ENCODE measurements at places on chromosomes 16 and 17.

DNA sequence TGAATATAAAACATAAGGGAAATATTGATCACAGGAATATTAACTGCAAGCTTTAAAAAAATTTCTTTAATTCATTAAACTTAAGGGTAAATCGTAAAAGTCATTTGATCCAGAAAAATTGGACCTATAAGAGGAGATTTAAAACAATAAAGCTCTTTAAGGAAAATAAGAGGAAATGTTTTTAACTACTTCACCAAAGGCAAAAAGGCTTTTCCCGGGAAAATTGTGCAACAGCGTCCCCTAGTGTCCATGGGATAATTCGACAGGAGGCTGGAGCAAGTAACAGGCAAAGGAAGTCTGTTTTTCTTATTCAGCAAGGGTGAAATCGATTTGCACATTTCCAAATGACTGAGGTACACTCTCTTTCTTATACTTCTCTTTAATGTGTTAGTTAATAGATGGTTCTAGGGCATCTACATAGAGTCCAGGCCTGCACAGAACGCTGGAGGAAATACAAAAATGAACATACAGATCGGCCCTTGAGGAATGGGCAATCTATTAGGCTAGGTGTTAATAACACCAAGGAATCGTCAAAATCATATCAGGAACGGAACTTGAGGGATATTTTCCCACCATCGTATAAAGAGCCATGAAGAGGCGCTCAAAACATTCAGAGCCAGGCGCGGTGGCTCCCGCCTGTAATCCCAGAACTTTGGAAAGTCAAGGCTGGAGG, 61.4 kb downstream of the ZNF18 start:
- no peak for DNase-seq

DNA sequence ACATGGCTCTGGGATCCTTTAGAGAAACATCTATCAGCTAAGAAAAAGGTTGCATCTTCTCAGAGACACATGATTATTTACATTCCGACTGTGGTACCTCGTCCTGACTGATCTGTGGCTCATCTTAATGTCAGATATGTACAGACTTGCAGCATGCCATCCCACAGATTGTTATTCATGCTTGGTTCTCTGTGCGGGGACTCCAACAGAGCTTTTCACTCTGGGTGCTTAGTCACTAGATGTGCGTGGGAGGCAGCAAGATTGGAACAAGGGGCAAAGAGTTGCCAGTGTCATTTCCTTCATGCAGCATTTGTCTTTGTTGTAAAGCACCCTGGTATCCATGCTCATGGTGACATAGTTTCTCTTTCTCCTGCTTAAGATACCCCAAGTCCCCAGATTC, 179.1 kb upstream of the CACNG5 start:
- DNase-seq = peak; percentile 26

DNA sequence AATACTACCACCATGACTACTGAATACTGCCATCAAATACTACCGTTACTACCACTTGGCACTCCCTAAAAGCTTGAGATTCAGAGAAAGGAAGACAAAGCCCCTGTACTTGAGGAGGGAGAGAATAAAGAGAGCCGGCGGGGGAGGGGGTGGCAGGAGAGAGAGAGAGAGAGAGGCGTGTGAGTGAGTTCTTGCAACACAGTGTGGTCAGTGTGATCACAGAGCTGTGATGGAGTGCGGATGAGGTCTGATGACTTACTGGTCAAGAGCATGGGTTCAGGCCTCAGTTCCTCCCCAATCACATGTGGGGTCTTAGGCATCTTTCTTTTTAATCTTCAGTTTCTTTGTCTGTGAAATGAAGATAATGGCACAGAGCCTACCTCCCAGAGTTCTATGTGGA, 19.2 kb downstream of the PRKCB start:
- no peak for DNase-seq

DNA sequence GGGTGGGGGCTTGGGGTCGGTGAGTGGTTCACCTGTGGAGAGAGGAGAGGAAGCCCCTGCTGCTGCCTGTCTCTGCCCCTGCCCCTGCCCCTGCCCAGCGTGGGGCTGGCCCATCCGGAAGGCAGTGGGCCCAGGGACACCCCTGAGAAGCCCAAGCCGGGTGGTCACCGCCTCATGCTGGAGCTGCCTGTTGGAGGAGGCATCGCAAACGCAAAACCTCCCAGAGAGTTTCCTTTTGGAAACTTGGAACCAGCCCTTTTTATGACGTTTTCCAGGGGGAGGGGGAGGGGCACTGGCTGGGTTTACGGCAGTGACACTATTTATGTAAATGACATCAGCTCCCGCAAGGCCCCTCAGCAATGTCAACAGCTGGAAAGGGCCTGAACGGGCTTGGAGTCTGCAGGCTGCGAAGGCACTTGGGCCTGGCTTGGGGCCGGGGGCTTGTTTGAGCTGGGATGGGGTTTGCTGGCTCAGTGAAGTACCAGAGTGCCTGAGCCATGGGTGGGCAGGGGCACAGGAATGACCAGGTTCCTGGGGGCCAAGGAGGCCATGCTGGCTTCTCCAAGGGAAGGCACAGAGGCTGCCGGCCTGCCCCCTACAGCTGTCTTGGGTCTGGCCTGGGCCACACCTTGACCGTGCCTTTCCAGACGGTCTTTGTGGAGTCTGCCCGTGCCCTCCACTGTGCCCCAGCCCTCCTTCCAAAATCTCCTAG, 219.5 kb downstream of the NTN1 start:
- no peak for DNase-seq

GRCh38 chr17:57861000-57861789, 11.4 kb upstream of the MRPS23 start:
- DNase-seq = no peak

DNA sequence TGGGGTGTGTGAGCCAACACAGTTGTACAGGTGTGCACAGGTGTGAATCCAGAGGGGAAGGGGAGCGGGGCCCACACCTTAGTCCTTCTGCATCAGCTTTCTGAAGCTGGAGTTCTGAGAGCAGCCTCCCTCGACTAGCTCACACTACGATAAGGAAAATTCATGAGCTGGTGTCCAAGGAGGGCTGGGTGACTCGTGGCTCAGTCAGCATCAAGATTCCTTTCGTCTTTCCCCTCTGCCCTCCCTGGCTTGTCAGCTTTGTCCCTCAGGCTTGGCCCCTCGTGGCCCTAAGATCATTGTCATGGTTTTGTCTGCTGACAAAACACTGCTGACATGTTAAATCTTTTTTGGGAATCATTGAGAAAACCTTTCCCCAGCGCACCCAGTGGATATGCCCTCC, 47.5 kb downstream of the OR1D5 start:
- no peak for DNase-seq

DNA sequence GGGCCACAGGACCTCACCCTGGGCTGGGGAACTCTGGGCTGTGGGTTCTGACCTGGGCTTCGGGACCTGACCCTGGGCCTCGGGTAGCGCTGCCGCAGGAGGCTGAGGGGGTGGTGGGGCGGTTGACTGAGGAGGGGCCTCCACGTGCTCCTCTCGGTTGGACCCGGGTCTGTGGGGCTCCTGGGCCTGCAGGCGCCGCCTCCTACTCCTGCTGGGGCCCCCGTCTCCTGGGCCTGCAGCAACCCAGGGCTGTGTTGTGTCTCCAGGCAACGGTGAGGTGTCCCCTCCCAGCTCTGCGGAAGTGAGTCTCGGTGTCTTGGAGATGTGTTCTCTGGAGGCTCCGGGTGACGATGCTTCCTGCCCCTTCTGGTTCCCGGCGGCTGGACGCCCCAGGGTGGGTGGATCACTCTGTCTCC, 41.5 kb upstream of the GNG13 start:
- DNase-seq = no peak

DNA sequence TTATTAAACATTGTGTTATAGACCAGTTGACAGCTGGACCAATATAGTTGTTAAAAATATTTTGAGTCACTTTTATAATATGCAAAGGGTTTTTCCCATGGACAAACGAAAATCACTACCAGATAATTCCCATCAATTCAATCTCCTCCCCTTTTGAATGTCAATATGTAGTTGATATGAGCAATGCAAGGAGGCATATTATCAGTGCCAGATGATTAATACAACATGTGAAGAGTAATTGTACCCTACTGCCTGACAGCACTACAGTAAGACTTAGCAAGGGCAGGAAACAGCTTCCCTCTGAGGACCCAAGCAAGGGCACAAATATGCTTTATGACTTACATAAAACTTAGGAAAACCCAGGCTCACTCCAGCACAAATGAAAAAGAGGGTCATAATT, 17.3 kb downstream of the KANSL1 start:
- DNase-seq = no peak

DNA sequence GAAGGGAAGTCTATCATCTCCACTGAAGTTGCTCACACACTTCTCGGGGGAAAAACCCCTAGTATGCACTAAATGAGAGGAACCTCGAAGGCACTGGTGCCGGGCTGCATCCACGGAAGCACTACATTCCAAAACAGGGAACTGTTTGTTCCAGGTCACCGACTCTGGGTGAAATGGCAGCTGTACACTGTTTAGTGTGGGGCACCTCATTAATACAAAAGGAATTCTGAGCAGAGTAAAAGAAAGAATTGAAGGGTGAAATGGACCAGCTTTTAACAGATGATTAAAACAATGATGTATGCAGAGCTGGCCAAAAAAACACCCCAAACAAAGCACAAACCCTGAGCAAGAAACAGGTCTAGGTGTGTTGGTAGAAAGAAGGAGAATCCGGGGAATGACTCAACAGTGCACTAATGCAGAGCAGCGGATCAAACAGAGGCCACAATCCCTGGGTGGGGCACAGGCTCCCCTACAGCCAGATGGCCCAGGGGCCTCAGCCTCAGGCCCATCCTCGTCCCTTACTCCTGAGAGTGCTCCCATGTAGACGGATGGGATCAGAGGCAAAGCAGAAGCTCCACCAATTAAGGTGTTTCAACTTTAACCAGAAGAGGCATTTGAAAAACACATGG, 161.5 kb downstream of the ZFHX3 start:
- no peak for DNase-seq

GRCh38 chr16:14112539-14112856, 41.4 kb downstream of the MRTFB start:
- DNase-seq = no peak

- DNase-seq = no peak
Observed at GRCh38 chr16:15571557-15571956, 71.4 kb downstream of the MARF1 start.

- DNase-seq = no peak
Observed at GRCh38 chr17:55383771-55384642, 37.6 kb downstream of the MMD start.

DNA sequence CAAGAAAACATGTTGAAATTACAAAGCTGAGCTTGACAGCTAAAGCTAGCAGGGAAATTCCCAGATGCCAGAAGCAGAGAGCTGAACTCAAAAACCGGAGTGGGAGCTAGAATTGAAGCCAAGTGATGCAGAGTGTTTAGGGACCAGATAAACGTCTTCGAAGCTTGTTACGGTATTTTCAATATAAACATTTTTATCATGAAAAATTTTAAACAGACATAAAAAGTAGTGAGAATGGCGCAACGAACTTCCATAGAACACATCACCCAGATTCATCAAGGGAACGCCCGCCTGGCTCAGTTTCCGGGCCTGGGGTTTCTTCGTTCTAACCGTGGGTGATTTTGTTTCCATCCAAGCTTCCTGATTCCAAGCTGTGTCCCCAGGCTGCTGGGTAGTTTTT, 18.1 kb downstream of the SPNS2 start:
- DNase-seq = no peak

DNA sequence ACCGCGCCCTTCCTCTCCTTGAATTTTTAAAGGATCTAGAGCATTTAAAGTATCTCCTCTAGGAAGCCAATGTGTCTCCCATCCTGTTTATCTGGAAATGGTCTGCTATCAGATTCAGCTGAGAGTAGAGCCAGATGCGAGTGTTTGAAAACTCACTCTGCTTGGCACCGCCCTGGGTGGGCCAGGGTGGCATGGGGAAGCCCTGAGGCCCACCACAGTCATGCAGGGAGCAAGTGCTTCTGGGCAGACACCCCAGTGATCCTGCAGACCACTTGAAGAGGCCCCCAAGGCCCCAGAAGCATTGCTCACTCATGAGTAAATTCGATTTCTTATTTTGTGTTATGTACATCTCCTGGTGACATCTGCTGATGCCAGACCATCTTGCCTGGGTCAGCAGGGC, 8.7 kb upstream of the CACNG4 start:
- no peak for DNase-seq

GRCh38 chr16:58509256-58510096, 5.8 kb upstream of the SETD6 start:
- DNase-seq = no peak

- no peak for DNase-seq
Observed at GRCh38 chr16:7380911-7381310, 48.3 kb downstream of the RBFOX1 start.

- no peak for DNase-seq
Observed at GRCh38 chr17:64275016-64275415, 12.0 kb upstream of the TEX2 start.

- no peak for DNase-seq
Observed at GRCh38 chr17:37109731-37110710, 161.3 kb downstream of the AATF start.

DNA sequence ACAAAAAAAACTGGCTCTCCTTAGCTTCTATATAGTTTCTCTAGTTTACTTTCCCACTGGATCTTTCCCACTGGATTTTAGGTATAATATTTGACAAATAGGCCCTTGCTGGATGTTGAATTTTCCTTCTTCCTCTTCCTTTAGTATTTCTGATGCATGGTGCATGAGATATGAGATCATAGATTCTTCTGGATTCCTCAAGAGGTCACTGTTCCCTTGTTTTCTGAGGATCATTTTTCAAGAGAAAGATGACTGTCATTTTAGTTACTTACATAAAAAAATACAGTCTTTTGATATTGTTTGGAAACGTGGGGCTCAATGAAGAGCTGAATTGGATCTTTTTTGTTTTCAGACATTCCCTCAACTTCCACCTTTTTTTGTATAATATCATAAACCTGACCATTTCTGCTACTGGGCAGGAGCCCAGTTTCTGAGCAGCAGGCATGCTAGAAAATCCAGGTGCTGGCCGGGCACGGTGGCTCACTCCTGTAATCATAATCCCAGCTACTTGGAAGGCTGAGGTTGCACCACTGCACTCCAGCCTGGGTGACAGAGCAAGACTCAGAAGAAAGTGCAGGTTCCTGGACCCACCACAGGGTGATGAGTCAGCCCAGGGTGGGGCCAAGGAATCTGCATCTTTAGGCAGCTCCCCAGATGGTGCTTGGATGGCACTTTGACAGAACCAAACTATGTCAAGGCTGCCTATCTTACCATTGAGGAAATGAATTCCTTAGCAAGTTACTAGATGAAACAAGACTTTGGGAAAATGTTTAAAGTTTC, 70.3 kb downstream of the SDR42E1 start:
- DNase-seq = no peak

GRCh38 chr17:82041144-82041814, 3.8 kb upstream of the DCXR start:
- DNase-seq = no peak

DNA sequence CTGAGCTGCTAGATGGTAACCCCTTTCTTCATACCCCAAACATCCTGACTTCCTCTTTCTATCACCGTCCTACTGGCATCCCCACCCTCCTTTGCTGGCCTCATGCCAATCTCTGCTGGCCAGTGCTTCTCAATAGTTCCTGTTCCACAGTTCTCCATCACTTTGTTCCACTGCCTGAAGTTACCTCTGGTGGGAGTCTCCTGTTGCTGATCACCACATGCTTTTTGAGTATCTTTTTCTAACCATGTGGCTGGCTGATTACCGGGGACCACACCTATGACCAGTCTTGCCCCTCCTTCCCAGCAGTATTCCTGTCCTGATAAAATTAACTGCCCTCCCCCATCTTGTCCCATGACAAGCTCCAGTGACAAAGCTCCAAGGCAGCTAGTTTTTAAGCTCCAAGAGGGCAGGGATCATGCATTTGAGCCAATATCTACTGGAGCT, 380.4 kb upstream of the CCL2 start:
- no peak for DNase-seq

- DNase-seq = no peak
Observed at GRCh38 chr16:2350500-2350899, 10.0 kb upstream of the ABCA3 start.
